Activated CD4-positive, alpha-beta memory T cell treated with anti-CD3 and anti-CD28 coated beads, Interleukin-2, amount 10 ng/mL, durations not matched to agents 7 days and 5 days (primary cell): ENCODE measurements at places on chromosomes 7 and 10. TPM values are rescaled to one million over a fixed set of nuclear protein-coding genes. Genes with fewer than 3 reads are reported as not detected.

- peaks cover 58% of the 10 kb centered on the region for H3K36me3 ChIP-seq
- H3K27me3 ChIP-seq, result no peaks in the 10 kb centered on the region
- peaks cover 3% of the 10 kb centered on the region for H3K4me1 ChIP-seq
- DNase-seq, result no peak
- H3K4me3 ChIP-seq, result no peak overlapping the region
- H3K27ac ChIP-seq, result no peak overlapping the region
Observed at GRCh38 chr7:73487486-73487885, 34.6 kb downstream of the BAZ1B start.

GRCh38 chr7:28272461-28272877 is 91.9 kb upstream of the JAZF1 start:
- H3K27me3 ChIP-seq, result peaks cover 33% of the 10 kb centered on the region
- no peak for DNase-seq
- no peak overlapping the region for H3K4me3 ChIP-seq
- no peaks in the 10 kb centered on the region for H3K4me1 ChIP-seq
- H3K27ac ChIP-seq, result no peak overlapping the region

The OR2A5 gene
- total RNA-seq, result not detected

The OR2A42 gene
- total RNA-seq, result not detected
